Cardiac fibroblast (primary cell): ENCODE measurements at places on chromosomes 7 and 10.

- DNase-seq: no peak
Observed at GRCh38 chr10:127345231-127345965, 149.0 kb upstream of the INSYN2A start.

DNA sequence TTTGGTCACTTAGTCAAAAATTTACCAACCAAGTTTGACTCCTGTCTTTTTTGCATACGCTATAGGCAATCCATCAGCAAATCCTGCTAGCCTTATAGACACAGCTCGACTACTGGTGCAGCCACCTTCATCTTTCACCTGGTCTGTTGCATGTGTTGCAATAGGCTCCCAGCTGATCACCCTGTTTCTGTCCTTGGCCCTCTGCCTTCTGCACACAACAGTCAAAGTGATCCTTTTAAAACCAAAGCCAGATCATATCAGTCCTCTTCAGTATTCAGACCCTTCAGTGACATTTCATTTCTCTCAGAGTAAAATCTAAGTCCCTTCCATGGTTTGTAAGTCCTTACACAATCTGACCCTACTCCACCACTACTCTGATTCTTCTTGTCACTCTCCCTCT lies 10.9 kb upstream of the CDK6 start:
- DNase-seq: no peak

GRCh38 chr7:18401757-18402156 lies 93.8 kb upstream of the HDAC9 start:
- DNase-seq: no peak

- no peak for DNase-seq
Observed at GRCh38 chr10:125554016-125554703, 128.8 kb downstream of the TEX36 start.

DNA sequence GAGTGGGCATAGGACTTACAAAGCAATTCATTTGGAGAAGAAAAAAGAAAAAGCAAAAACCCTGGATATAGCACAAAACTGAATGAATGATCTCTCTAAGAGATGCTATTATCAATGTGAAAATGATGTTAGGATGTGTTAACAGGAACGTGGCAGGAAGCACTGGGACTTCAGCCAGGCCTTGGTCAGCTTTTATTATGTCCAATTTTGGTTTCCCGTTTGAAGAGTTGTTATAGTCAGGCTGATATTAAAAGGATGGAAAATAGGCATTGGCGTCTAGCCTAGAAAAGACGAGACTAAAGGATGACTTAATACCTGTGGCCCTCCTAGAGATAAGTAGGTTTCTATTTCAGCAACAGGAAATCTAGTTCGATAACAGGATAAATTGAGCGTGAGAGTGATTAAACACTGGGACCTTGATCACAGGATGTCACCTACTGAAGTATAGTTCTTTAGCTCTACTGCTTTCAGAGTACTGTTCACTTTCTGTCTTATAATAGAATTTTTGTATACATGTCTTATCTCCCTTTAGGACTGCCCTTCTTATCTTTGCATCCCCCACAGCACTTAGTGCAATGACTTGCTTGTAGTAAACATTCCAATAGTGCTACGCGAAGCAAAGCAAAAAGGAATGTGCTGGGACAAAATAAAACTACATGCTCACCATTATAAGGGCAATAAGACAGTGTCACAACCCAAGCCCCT lies 99.8 kb upstream of the AGBL3 start:
- DNase-seq: peak; percentile 87
